Activated T-cell treated with anti-CD3 and anti-CD28 coated beads, Interleukin-2, amount 50 U/mL, for 1 hour (primary cell): ENCODE measurements at places on chromosomes 1 and 21.

DNA sequence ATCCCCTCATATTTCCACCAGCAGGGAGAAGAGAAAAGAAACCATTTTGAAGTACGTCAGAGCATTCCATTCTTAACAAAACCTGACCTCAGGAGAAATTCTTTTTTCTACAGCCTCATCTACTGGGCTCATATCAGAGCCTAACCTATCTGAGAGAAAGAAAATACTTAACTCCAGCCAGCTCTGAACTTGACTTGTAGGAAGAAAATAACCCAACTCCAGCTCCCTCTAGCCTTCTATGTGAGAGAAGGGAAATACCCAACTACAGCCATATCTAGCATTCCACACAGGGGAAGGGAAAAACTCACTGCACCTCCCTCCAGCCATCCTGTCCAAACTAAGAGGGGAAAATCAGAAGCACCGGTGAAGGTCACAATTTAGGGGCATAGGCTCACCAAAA, 57.7 kb downstream of the SPATA6 start:
- no peak for DNase-seq

- no peak for DNase-seq
These were observed 140.9 kb upstream of the ARHGEF16 start for GRCh38 chr1:3313576-3313950.

GRCh38 chr1:91226741-91227140, 177.9 kb downstream of the HFM1 start:
- DNase-seq = no peak

DNA sequence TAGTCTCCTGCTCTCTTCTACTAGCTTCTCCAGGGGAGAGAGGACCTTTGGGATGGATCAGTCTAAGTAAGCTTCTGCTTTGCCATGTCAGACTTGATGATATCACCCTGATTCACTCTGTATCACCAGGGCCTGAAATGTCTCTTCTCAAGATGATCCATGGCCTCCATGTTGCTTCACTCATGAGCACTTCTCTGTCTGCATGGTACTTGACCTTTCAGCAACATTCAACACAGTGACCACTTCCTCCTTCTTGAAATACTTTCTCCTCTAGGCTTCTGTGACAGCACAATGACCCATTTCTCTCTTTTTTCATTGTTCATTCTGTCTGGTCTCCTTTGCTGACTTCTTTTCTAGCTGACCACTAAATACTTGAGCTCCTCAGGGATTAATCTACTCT, 35.3 kb upstream of the NGF start:
- DNase-seq = no peak

DNA sequence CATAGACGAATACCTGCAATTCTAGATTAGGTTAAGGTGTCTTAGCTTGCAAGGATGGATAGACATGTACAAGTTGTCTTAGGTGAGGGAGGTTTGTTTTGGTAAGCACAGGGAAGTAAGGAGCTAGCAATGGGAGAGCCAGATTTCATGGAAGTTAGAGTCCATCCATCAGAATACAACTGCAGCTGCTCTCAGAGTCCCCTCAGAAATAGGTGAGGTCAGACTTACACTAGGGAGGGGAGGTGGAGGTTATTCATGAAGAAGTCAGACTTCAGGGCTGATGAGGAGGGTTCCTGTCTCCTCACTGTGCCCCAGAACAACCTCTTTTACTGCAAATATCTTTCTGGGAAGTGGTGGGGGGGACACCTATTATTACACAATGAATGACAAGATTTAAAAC, 85.3 kb downstream of the KCTD3 start:
- DNase-seq = no peak

DNA sequence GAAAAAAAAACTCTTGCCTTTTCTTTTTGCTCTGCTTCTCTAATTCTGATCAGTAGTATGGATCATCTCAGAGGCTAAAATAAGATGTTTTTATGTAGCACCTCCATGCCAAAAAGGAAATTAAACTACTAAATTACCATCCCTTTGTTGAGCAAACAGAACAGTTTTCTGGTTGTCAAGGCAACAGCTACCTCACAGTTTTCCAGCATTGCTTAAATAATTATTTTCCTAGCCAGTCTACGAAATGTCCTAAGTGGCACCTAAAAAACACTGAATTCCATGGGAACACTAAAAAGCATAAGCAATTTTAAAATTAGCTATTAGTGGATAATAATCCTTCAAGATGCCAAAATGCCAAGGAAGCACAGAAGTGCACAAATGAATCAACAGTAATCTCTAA, 61.7 kb downstream of the ARID4B start:
- no peak for DNase-seq

DNA sequence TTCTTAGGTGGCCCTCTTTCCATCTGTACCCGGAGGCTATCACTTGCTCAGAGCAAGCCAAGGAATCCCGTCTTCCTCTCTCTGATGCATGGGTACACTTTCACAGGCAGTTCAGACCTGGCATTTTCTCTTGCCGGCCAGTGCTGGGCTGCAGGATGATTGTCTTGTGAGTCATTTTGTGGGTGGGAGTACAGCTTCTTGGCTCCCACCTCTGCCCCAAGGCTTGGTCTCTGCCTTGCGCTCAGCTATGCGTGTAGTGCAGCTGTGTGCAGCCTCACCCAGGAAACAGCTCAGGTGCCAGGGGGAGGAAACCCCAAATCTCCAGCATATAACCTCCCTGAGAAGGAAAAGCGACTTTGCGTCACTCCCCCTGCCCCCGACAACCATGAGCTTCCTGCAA, 3.9 kb upstream of the AJAP1 start:
- no peak for DNase-seq

DNA sequence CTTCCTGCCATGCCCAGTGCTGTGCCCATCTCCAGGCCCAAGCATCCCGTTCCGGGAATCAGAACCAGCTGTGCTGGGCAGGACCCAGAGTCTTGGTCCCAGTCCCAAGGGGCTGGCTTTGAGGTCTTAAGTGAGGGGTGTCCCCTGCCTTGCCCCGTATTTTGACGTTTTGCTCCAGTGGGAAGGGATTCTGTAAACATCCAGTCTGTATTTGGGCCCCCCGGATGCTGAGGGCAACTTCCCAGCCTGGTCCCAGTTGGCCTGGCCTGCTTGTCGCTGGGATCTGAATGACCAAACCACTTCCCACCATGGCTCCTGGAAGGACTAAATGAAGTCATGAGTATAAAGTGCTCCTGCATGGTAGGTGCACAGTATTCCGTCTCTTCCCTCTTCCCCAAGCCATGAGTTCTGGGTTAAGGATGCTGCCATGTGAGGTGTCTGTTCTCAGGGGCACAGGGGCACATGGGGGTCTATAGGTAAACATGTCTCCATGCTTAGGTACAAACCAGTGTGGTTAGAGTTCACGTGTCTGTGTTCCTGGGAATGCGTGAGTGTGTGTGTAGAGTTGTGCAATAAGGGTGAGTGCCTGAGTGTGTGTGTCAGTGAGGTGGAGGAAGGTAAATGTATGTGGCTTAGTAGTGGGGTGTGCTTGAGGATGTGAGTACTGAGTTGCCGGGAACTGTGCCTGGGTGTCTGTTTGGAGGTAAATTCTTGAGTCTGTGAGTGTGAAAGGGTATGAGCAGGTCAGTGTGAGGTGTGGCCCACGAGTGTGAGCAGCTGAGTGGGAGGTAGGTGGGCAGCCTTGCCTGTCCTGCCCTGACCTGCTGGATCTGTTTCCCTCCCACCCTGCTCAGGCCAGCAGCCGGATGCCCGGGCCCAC, 1.5 kb downstream of the B4GALT2 start:
- DNase-seq = no peak

GRCh38 chr1:71307451-71307850, 226.6 kb upstream of the ZRANB2 start:
- no peak for DNase-seq

DNA sequence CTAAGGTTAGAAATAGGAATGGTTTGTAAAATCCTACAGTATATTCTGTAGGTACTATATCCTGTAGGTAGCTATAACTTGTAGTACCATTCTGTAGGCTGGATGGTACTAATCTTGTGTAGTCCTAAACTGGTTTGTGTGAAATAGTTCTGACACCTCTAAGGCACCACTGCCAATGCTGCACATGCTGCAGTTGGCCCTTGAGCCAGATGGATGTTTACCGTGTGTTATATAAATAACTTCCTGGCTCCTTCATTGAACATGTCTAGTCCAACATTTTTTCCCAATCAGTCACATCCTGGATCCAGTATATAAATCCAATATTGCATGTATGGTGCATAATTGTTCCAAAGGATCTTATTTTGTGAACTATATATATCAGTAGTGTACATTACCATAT, 89.5 kb upstream of the GNG4 start:
- DNase-seq = no peak

DNA sequence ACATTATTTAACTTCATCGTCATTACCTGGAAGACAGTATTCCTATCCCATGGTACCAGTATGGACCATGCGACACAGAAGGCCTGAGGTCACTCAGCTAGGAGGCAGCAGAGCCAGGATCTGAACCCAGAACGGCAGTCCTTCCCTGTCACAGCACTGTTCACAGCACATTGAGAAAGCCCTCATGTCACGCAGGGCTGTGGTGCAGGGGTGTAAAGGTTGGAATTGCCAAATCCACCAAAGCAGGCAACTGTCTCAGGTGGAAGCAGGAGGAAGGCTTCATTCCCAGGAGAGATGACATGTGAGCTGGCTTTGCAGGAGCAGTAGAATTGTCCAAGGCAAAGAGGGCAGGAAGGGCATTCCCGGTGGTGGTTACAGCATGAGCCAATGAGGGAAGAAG, 9.9 kb upstream of the TTC22 start:
- DNase-seq = no peak

DNA sequence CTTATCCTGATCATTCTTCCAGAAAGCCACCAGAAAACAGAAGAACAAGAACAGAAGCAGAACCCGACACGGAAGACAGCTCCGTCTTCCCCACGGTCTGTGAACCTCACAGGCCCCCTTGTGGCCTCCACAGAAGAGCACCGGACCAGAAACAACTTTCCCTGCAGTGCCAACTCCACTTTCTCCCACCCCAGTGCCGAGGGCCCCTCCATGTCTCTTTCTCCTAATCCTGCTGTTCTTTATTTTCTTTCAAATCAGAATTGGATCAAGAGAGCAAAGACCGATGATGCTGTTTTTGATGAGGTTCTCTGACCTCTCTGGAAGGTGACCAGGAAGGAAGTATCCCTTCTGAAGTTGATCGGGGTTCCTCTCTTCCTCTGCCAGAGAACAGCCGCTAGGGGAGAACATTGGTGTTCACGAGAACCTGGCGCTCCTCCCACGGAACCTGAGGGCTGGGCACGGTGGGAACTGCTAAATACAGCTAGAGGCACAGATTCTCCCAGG, 58.9 kb upstream of the CTTNBP2NL start:
- no peak for DNase-seq

DNA sequence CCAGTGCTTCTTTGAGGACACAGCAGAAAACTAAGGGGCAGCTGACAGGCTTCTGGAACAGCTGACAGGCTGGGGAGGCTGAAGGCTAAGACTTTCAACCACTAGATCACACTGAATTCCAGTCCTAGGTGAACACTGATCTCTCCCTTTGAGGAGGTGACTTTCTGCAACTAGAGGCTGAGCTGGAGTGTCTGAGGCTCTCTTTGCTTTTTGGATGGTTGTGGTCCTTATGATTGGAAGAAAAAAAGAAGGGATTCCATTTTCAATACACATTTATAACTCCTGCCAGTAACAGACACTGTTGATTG, 1.4 kb downstream of the IL6R start:
- DNase-seq = no peak

GRCh38 chr1:153771841-153772593, 3.2 kb upstream of the SLC27A3 start:
- DNase-seq = no peak

DNA sequence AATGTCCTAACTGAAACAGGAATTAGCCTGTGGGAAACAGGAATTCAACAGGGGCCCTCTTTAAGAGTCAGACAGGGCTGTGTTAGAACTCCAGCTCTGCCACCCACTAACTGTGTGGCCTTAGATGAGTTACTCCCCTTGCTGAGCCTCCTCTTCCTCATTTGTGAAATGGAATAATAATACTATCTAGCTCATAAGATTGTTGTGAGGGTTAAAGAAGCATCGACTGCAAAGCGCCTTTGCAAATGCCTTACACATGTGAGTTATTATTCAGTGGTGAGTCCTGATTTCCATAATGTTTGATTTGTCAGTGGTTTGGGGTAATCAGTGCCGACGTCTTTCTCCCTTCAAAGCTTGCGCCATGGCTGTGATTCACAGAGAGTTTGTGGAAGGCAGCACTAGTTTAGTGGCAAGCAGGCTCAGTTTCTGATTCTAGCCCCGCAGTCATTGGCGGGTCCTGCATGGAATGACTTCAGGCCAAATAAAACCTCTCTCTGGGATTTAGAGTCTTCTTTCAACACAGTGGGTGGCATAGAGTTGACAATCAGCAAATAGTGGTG, 388.5 kb downstream of the PLPP3 start:
- no peak for DNase-seq

GRCh38 chr1:79614762-79615161, 608.2 kb upstream of the ADGRL4 start:
- DNase-seq = no peak

DNA sequence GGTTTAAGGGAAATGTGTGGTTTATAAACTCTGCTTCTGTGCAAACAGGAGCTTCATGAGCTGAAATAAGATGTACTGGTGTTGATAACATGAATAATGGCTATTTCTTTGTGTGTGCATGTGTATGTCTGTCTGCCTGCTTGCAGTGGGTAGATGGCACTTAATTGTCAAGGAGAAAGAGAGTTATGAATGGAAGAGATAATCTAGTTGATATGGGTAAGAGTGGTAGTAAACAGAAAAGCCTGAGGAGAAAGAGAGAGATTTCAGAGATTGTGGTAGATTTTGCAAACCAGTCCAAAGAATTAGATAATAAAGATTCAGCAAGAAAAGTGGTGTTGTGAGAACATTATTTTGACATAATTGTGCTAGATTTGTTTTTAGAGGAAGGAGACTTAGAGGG, 7.7 kb downstream of the SUCO start:
- no peak for DNase-seq
